Kidney glomerular epithelial cell (primary cell): ENCODE measurements at places on chromosomes 5 and 9.
A peak's percentile ranks its signal among the peaks of the same experiment; 100 is the strongest.

DNA sequence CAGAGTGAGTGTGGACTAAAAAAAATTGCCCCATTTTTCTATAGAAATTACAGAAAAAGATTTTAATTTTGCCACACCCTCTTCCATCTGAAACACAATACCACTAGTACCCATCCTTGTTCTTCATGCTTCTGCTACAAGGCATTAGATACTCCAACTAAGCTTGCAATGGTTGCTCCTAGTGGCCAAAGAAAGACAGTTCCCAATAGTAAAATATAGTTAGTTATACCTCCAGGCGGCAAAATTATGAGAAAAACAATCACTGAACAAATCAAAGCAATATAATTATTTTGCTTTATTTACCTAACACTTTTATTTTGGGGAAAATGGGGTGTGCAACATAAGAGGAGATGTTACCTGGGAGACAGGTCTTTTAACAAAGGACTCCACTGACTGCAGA, 101.2 kb downstream of the RAPGEF6 start:
- no peak for DNase-seq

DNA sequence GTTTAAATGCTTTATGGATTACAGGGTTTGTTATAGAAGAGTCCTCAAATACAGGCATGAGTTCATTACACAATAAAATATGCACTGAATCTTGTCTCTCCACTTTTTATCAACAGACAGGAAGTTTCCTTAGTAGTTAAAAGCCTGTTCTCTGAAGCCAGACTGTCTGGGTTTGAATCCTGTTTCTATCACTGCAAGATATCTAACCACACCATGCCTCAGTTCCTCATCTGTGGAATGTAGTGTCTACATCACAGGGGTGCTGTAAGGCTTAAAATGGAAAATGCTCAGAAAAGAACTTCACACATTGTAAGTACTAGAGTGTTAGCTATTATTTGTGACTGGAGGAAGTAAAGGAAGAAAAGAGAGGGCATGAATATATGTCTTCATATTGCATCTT, 9.3 kb downstream of the LIX1 start:
- no peak for DNase-seq

DNA sequence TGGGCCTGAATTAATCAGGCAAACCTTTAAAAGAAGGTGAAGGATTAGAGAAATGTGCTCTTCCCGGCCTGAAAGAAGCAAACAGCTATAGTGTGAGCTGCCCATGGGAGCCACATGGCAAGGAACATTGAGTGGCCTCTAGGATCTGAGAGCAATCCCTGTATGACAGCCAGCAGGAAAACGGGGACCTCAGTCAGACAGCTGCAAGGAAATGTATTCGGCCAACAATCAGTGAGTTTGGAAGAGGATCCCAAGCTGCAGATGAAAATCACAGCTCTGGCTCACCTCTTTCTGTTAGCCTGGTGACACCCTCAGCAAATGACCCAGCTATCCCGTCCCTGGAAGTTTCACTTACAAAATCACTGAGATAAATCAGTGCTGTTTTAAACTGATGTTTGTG, 309.2 kb downstream of the SH3GL2 start:
- no peak for DNase-seq

GRCh38 chr9:70113403-70114022, 69.9 kb downstream of the MAMDC2 start:
- DNase-seq: peak; percentile 53

GRCh38 chr5:115555084-115555633, 10.6 kb upstream of the FEM1C start:
- no peak for DNase-seq
